Neural progenitor cell (in vitro differentiated cells): ENCODE measurements at places on chromosomes 5 and 9.

- no peak for DNase-seq
Observed at GRCh38 chr9:87428659-87429058, 69.0 kb upstream of the DAPK1 start.

- no peak for DNase-seq
Observed at GRCh38 chr9:32423371-32423770, 38.9 kb downstream of the ACO1 start.

- DNase-seq: no peak
Observed at GRCh38 chr5:73793911-73794310, 167.9 kb downstream of the ARHGEF28 start.

DNA sequence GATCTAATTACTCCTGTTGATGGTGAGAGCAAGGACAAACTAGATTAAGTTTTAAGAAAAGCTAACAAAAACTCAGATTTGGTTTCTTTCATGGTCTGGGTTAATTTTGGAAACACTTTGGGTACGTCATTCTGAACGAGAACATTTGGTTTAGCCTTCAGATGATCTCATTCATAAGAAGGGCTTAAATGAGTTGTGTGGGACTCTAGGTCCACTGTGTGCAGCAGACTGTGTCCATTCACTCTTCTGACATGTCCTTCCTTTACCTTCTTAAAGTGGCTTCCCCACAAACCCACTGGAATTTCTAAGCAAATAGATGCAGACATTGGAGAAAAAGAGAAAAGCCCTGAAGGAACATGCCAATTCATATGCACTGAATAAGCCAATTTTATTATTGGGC is 96.8 kb downstream of the FBXO4 start:
- no peak for DNase-seq

DNA sequence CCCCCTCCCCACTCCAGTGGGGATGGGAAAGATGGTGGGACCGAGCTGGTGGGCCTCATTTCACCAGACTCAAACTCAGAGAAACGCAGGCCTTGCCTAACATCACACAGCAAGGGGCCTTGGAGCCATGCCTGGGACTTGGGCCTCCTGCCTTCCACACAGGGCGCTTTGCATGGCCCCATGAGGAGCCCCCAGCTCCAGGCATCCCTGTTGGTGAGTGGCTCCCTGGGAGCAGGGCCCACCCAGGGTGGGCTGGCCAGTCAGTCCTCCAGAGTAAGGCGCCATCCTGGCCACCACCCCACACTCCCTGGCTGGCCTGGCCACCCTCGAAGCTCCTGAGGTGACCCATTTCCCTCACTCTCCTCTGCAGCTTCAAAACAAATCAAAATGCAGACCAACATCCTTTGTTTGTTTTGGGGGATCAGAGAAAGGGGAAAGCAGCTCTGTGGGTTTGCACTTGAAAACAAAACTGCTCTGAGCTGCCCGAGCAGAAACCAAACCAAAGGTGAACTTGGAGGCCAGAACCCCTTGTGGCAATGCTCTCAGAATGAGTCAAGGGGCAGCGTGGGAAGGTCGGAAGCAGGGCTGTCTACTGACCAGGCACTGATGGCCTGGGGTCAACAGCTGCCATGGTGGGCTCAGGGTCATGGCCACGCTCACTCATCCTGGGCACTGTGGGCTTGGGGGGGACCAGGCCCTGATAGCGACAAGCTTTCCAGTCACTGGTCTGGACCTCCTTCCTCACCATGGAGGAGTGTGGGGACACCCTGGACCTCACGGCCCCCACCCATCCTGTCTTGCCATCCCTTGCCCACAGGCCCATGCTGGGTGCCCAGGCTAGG is 37.0 kb upstream of the VDAC1 start:
- DNase-seq: no peak

GRCh38 chr5:40877371-40877988 is 31.8 kb upstream of the C7 start:
- DNase-seq: no peak

DNA sequence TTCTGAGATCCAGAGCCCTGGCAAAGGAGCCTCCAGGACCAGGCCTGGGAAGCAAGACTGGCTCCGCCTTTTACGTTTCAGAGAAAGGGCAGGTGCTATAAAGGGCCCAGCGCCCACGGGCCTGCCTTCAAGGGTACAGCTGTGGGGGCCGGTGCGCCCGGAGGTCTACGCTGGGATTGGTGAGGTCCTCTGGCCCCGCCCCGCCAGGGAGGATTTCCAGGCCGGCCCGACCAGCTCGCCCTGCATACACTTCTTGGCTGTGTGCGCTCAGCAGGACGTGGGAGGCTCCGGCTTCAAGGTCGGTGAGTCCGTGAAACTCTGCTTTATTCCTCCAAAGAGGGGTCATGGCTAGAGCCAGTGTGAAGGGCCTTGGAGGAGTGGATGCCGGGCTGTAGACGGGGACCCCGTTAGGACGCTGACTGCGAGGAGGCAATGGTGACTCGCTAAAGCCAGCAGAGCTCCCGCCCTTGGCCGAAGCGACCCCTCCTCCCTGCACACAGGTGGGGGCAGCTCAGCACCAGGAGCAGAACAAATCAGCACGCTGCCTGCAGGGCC is at the start of gene CKMT2:
CKMT2 (plus strand) TSS at position 243 of the 555 bp plus-strand sequence. CDS start 17,811 bp downstream, outside the sequence.
- peak; percentile 67 for DNase-seq

DNA sequence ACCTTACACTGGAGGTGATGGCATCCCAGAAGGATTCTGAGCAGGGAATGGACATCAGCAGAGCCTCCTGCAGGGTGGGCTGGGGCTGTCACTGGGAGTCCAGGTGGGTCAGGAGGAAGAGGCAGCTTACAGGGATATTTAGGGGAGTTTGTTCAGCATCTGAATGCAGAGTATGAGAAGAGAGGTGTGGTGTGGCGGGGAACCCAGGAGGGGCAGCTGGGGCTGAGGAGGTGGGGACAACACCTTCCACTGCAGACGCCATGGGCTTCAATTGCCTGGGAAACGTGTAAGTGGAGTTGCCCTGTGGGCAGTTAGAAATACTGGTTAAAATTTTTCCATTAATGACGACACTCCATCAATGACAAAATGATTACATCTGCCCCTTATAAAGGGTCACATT is 33.5 kb downstream of the S1PR3 start:
- no peak for DNase-seq

DNA sequence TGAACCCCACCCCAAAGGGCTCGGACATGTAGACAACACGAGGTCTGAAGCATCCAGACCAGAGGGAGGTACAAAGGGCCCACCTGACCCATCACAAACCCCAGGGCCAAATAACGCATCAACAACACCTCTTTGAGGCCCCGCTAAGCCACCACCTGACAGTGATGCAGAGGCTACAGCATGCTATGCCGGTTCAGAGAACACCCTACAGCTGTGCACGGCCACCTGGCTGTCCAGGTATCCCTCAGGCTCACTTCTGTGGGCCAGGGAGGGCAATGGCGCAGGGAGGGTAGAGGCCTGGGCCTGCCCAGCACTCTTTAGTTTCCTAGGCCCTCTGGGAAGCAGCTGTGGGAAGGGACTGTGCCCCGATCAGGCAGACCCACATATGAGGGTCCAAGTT is 190.1 kb downstream of the CDK5RAP2 start:
- no peak for DNase-seq

DNA sequence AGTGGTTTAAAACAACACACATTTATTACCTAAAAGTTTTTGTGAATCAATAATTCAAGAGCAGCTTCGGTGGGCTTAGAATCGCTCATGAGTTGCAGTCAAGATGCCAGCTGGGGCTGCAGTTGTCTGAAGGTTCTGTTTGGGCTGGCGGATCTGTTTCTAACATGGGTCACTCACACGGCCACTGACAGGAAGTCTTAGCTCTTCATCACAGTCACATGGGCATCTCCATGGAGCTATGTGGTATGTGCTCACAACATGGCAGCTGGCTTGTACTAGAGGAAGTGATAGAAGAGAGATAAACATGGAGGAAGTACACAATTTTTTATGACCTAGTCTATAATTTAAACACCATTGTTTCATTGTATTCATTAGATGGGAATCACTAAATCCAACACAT is 11.2 kb downstream of the KLHL9 start:
- no peak for DNase-seq

GRCh38 chr9:83622433-83622938 is 457 bp upstream of the IDNK start:
- DNase-seq: no peak

DNA sequence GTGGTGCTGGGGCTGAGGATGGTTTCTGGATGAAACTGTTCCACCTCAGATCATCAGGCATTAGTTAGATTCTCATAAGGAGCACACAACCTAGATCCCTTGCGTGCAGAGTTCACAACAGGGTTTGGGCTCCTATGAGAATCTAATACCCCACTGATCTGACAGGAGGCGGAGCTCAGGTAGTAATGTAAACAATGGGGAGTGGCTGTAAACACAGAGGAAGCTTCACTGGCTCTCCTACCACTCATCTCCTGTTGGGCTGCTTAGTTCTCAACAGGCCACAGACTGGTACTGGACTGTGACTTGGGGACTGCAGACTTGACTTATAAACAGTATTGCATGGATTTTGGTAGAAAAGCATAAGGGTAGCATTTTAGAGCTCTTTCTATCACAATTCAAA is 870.7 kb upstream of the CDH10 start:
- DNase-seq: no peak

GRCh38 chr5:109325456-109325855 is 84.3 kb downstream of the PJA2 start:
- DNase-seq: no peak

- no peak for DNase-seq
Observed at GRCh38 chr9:83584995-83585394, 37.9 kb upstream of the IDNK start.
